A549 treated with DMSO at 1 μM for 4 hours (cell line): ENCODE measurements at places on chromosomes 2 and 18. TPM values are rescaled to one million over a fixed set of nuclear protein-coding genes. Genes with fewer than 3 reads are reported as not detected.

Gene TTN
- total RNA-seq = under 0.01 to 0.02 TPM (median 0.01 TPM) in 5 replicates

Gene GPR39
- 8.5 to 12.1 TPM (median 11.9 TPM) in 5 replicates for total RNA-seq

Gene UNC80
- not detected in 5 replicates for total RNA-seq

Gene LRATD1
- total RNA-seq = 0.03 to 0.07 TPM in 2 of 5 replicates, not detected in the others

Gene KANSL3
- total RNA-seq = 32.0 to 37.2 TPM (median 34.1 TPM) in 5 replicates
